Heart right ventricle (tissue), 16 donors: ENCODE measurements at places on chromosomes 12 and 14.

DNA sequence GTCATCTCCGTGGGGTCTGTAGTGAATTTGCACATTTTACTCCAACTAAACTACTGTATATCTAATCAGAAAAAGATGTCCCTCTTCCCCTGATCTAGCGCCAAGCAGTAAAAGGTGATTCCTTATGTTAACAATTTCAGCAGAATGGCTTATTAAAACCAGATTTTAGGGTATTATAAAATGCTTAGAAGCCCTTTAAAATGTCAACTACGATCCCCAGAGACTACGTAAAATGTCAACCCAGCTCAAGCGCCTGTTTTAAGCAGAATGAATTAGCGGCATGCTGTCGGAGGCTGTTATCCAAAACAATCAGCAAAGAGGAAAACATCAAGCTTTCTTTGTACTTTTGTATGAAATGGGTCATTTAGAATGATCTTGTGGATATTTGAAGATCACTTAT lies 408.9 kb downstream of the SOX5 start:
- no peak for DNase-seq

DNA sequence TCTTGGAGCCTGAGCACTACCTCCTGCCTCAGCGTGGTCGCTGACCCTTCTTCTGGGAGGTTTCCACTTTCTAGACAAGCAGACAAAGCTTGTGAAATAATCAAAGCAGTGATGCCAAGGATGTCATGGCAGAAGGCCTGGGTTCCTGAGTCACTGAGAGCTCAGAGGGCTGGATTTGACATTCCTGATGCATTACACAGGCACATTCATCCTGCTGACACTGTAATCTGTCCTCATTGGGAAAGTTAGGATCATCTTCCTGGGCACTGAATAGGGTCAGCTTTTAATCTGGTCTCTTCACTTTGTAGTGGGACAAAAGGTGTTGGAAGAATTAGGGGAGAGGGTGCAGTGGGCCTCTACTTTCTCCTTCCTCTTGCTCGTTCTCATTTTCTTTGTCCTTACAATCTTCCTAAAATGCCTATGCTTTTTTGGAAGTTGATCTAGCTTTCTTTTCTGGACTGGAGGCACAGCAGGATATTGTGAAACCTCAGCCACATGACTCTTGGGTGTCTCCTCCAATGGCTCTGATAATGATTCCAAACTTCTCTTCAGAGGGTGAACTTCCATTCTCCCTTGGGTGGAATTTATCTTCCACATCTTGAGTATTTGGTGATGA lies 29.6 kb downstream of the EEA1 start:
- DNase-seq, result peak; percentile 39

DNA sequence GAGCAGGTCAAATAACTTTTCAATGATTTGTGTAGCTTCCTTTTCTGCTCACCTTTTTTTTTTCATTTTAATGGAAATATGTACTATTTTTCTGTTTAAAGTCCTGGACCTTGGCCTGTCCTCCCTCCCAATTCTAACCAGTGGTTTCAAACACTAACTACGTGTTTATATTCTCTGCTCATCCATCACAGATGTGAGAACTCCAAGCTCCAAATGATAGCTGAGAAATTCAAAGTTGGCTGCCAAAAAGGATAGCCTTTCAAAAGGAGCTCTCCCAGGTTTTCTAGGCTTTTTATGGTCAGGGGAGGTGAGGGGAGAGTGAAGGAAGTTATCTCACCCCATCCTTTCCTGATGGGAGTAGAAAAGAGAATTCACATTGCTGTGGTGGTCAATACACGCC lies 486.0 kb upstream of the TBX3 start:
- no peak for DNase-seq

DNA sequence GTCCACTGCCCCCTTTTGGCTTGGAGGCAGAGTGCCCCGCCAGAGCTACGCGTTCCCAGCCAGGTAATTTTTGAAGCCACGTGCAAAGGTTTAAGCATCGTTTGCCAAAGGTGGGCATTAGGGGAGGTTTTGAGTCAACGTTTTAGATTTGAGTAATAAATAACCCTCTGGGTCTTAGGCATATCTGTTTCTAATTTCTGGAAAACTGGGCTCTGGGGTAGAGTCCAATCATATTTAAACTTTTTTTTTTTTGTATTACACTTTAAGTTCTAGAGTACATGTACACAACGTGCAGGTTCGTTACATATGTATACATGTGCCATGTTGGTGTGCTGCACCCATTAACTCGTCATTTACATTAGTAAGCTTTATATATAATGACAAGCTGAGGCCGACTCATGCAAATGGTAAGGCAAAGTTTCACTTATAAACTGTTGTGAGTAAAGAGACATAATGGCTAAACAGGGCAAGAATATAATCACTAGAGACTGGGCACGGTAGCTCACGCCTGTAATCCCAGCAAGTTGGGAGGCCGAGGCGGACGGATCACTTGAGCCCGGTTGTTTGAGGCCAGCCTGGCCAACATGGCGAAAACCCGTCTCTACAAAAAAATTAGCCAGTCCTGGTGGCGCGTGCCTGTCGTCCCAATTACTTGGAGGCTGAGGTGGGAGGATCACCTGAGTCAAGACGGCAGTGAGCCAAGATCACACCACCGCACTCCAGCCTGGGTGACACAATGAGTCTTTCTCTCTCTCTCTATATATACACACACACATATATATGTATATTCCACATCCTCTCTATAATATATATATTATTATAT lies 491 bp upstream of the NR2C1 start:
- no peak for DNase-seq

GRCh38 chr14:56608689-56609088 lies 29.1 kb downstream of the TMEM260 start:
- no peak for DNase-seq

- no peak for DNase-seq
These were observed 532.5 kb downstream of the VRK1 start for GRCh38 chr14:97329701-97330100.

DNA sequence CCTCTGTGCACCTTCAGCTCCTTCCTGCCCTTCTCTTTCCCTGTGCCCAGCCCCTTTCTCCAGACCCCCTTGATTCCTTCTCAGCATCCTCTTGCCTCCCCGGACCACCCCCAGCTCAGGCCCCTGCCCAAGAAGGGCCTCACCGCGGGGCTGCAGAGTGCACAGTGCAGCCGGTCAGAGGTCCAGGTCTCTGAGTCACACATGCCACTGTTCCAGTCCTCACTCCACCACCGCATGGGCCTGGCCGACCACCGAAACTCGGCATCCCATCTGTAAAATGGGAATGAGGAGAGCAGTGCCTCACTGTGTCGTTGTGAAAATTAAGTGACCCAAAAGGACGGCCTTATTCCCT lies 13.3 kb downstream of the BDKRB1 start:
- DNase-seq, result no peak

- no peak for DNase-seq
These were observed 47.9 kb downstream of the PPP1R12A start for GRCh38 chr12:79886917-79887519.

DNA sequence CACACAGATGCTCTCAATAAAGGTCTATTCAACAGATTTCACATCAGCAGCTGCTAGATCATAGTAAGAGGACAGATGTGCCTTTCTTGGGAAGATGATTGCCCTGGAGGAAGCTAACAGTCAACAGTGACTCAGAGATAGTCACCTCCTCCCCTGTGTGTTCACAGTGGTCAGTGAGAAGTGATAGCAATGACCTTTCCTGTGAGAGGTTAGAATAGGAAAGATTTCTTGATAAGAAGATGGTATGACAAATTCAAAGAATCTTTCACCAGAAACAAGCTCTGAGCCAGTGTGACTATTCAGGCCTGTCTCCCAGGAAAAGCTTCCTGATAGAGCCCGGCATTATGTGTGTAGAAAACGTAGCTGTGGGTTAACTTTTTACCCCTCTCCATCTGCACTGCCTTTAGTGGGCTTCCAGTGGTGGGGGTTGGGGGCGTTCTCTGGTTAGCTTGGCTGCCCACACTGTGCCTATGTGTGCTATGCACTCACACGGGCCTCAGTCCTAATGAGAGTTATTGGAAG lies 66.4 kb upstream of the ARHGAP5 start:
- DNase-seq, result no peak

DNA sequence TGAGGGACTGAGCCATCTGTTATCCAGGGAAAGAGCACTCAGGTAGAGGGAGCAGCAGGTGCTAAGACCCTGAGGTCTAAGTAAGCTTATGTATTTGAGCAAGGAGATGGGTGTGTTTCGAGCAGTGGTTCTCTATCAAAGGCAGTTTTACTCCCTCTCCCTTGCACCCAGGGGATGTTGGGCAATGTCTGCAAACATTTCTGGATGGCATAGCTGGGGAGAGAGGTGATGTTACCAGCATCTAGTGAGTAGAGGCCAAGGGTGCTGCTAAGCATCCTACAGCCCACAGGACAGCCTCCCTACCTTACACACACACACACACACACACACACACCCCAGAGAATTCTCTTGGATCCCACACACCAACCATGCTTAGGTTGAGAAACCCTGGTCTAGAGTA lies 221.0 kb upstream of the PWP1 start:
- DNase-seq, result no peak
